Cardiac muscle cell (in vitro differentiated cells and primary cell): ENCODE measurements at places on chromosomes 13 and 19. TPM values are rescaled to one million over a fixed set of nuclear protein-coding genes. Genes with fewer than 3 reads are reported as not detected.

The FAM216B gene
- not detected in 2 replicates for polyA plus RNA-seq

The PSG4 gene
- polyA plus RNA-seq = not detected in 2 replicates

The CGB1 gene
- not detected in 2 replicates for polyA plus RNA-seq

The ZNF181 gene
- 14.9 and 16.9 TPM in 2 replicates for polyA plus RNA-seq

The CPB2 gene
- polyA plus RNA-seq = not detected in 2 replicates

The AXL gene
- polyA plus RNA-seq = 16.6 and 26.2 TPM in 2 replicates

The ZNF554 gene
- 11.1 and 12.4 TPM in 2 replicates for polyA plus RNA-seq

The PTPRH gene
- 2.3 TPM in 2 replicates for polyA plus RNA-seq

The ZNF93 gene
- polyA plus RNA-seq = 9.9 and 20.8 TPM in 2 replicates

The CCNE1 gene
- 17.1 and 21.8 TPM in 2 replicates for polyA plus RNA-seq

The PLPPR3 gene
- 65.7 and 92.9 TPM in 2 replicates for polyA plus RNA-seq

The ZNF99 gene
- polyA plus RNA-seq = not detected in 2 replicates

The FGF21 gene
- not detected in 2 replicates for polyA plus RNA-seq
